Hematopoietic multipotent progenitor cell (in vitro differentiated cells): ENCODE measurements at places on chromosomes 11 and 22.

GRCh38 chr11:35282221-35282882 lies 137.0 kb downstream of the SLC1A2 start:
- no peak for DNase-seq

GRCh38 chr11:69213316-69213715 lies 57.6 kb downstream of the SMIM38 start:
- DNase-seq = no peak

DNA sequence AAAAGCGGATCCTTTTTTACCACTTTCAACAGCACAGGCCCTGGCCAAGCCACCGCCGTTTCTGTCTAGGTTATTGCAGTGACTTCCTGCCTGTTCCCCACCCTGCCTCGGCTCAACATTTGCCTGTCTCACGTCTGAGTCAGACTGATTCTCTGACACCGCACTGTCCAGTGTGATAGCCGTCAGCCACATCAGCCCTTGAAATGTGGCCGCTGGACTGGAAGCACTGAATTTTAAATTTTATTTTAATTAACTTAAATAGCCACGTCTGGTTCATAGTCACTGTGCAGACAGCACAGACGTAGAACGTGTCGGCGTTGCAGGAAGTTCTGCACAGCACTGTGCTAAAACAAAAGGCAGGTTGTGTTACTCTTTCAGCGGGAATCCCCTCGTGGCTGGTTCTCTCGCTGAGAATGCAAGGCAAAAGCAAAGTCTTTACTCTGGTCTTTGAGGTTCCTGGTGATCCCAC lies 56.3 kb upstream of the ADSL start:
- no peak for DNase-seq

GRCh38 chr11:134519788-134520187 lies 107.7 kb upstream of the B3GAT1 start:
- no peak for DNase-seq

DNA sequence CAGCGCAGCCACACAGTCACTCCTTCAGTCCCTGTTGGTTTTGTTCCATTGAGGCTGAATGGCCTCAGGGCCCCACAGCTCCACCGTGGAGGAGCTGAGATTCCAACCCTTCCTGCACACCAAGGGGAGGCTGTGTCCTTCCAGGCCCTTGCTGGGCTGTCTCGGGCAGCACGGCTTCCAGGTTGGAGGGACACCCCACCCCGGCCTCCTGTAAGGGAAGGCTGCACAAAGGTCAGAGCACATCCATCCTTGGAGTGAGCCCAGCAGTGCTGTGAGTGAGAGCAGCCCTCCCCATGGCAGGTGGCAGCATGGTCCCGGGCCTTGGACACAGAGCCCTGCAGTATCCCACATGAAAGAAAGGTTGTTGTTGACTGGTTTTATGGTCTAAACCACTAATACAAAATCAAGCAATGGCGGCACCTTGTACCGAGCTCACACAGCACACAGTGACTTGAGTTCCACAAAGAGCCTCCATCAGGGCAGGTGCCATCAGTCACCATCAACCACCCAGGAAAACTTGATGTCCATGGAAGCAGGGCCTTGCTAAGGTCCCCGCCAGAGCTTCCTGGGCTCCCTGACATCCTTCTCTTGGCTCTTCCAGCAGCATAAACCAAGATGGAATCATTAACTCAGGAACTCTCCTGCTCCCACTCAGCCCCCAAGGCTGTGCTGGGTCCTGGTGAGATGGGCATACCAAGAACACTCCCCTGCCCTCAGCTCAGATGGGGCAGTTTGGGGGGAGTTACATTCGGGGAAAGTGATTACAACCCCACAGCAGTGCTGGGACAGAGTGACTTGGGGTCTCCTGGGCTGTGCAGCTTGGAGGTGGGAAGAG lies 1500.4 kb downstream of the TBC1D22A start:
- DNase-seq = no peak

- DNase-seq = no peak
These were observed 19.0 kb downstream of the MICAL3 start for GRCh38 chr22:18005201-18005926.

GRCh38 chr22:44031158-44031952 lies 7.3 kb downstream of the PARVB start:
- peak; percentile 25 for DNase-seq

- DNase-seq = no peak
These were observed 4.4 kb downstream of the DCPS start for GRCh38 chr11:126308271-126308671.

DNA sequence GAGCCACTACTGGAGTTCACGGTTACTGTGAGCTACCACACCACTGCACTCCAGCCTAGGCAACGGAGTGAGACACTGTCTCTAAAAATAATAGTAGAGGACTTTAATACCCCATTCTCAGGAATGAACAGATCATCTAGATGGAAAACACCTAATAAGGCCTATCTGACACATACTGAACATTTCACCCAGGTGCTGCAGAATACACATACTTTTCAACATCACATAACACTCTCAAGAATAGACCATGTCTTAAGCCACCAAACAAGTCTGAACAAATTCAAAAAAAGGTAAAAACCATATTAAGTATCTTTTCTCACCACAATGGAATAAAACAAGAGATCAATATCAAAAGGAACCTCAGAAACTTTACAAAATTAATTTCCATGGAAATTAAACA lies 37.9 kb downstream of the DDIAS start:
- DNase-seq = no peak

DNA sequence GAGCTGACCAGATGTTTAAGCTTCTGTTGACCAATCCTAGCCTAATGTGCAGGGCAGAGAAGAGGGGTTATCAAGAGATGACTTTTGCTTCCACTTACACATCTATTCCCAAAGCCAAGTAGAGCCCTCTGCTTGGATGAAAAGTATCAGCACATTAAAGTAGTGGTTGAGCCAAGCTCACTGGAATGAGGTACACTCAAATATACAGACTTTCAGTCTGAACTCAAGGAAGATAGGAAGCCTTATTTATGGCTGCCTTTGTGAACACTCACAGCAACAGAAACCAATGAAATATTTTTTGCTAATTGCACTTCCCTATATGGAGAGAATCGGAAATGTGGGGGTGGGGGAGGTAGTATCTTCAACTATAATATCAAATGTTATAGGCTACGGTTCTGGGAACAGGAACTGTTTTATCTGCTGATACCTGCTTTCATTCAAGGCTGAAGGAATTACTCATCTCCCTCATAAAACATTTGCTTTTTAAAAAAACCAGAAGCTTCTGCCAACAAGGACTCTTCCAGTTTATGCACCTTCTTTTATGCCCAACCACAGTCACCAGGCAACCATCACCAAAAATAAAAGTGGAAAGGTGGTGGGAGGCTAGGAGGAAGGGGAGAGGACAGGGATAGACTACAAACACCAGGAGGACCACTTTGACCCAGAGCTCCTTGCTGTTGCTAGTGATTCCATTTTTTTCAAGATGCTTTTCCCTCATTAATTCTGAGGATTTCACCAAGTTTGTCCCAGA lies 91.2 kb downstream of the CLPB start:
- no peak for DNase-seq

DNA sequence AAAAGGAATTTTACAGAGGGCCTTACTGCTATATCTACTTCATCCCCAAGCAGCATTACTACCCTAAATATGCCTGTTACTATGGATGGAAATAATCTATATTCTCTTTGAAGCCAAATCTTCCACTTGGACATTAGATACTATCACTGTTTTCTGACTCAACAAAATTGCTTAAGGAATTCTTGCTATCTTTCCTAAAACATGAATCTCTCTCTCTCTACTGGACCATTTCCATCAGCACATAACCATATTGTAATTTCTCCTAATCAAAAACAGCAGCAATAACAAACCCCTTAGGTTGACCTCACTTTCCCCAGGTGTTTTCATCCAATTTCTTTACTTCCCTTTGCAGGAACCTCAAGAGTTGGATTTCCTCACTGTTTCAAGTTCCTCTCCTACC lies 67.9 kb upstream of the BLID start:
- no peak for DNase-seq

DNA sequence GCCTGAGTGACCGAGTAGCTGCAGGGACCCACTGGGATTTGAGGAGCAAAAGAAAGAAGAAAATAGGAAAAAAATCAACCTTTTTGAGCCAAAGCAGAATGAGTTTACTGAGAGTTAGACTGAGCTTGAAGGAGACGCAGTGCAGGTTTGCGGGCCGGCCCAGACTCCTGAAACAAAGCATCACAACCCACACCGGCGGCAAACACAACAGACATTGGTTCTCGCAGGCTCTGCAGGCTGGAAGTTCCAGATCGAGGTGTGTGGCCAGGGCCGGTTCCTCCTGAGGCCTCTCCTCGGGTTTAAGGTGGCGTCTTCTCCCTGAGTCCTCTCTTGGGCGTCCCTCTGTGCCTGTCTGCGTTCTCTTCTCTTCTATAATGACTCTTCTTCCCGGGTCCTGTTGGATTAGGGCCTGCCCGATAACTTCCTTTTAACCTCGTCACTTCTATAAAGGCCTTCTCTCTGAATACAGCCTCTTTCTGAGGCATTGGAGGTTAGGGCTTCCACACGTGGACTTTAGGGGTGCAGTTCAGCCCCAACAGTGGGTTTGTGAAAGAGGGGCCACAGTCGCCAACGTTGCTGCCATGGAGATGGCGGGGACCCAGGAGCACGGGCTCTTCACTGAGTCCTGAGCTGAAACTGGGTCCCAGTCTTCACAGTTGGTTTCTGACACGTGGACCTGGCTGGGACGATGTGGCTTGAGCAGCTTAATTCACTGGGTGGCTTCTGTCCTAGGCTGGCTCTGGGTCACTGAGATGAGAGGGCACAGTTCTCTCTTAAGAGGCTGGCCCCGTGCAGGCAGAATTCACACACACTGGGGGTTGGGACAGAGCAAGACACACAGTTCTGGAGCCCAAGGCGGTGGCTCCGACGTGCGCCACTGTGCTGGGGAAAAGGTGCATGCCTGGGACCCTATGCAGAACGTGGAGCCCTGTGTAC lies 1047.7 kb downstream of the BRD1 start:
- DNase-seq = no peak

- peak; percentile 99 for DNase-seq
These were observed 609 bp upstream of the ATF4 start for GRCh38 chr22:39519681-39520225.

DNA sequence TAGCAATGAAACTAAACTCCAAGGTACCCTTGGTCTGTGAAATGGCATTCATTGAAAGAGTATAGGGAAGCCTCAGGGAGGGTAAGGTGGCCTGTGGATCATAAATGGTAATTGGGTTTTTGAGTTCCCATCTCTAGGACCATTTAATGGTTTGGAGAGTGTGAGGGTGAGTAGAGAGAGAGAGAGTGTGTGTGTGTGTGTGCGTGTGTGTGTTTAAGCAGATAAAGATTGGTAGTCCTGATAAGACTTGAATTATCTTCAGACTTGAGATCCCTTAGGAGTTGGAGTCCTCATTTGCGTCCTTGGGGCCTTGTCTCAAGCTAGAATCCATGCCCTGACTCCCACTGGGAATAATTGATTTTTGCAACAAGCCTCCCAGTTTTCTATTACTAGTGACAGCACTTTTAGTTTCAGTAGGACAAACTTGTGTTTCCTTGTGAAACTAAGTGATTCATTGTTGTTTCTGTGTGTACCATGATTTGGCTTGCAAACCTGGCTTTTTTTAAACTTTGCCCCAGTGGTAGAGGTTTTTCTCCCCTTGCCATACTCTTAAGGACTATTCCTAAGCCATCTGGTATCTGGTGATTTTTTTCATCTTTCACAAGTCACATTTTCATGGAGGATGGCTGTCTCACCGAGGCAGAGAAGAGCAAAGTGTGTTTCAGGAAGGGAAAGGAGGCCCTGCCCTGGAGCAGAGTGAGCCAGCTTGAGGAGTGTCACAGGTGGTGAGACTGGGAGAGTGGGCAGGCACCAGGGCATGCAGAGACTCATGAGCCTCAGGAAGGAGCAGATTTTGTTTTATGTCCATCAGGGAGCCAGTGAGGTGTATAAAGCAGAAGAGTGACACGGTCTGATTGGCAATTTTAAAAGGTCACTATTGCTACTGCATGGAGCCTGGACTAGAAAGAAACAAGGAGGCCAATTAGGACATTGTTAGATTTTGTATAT lies 26.7 kb downstream of the ALKBH3 start:
- DNase-seq = no peak

DNA sequence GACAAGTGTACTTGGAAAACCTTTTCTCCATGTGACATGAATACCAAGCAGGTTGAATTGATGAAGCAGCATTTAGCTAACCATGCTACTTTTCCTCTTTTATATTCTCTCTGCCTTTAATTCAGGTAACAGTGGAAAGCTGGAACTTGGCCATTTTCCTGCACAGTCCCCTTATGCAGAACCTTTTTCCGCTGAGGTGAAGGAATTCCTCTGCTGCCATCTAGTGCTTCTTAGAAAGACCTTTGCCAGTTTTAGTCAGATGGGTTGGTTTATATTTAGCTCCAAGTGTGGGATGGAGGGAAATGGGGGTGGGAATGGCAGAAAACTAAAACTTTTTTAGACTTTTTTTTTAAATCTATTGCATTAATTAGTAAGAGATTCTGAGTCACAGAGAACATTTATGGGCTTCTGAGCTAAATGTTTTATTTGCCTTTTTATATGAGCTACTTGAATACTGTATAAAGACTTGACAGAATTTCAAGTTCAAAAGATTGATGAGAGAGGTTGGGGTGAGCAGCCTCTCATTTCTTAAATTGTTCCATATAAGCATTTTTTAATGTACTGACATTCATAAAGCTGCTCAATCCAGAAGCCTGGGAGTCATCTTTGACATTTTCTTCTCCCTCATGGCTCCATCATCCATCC lies 153.9 kb upstream of the ZC3H12C start:
- DNase-seq = peak; percentile 44

GRCh38 chr22:37054056-37054395 lies 2.5 kb downstream of the KCTD17 start:
- no peak for DNase-seq

- no peak for DNase-seq
These were observed 75.7 kb upstream of the MYO18B start for GRCh38 chr22:25666308-25666707.

GRCh38 chr11:118746988-118747585 lies 43.9 kb downstream of the DDX6 start:
- DNase-seq = no peak

- no peak for DNase-seq
These were observed 108.5 kb downstream of the CSNK2A3 start for GRCh38 chr11:11244470-11245080.

DNA sequence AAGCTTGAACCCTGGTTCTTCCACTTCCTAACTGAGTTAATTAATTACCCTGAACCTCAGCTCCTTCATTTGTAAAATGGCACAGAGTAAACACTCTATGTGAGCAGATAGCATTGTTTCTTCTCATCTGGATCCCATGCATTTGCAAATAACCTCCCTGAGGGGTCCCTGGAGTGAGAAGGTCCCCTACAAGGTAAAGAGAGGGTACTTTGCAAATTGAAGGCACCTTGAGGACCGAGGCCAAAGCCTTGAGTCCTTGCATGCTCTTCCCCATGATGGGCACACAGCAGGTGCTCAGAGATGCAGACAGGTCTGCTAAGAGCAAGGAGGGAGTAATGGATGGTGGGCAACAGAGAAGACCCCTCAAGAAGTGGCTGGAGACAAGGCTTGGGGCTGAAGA lies 33.2 kb downstream of the OTOG start:
- DNase-seq = no peak

DNA sequence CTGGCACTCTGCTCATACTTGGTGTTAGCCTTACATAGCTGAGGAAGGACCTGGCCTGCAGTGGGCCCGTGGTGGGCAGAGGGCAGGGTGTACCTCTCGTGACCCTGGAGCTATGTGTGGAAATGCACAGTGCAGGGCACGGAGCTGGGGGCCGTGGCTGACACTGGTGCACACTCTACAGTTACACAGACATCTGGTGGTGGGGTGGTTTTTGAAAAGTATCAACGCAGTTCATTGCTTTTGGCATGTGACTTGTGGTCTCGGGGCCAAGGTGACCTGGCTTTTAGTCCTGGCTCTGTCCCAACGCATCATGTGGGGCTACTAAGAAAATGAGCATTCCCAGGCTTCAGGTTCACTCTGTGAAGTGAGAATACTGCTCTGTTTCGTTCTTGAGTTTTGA lies 553.6 kb downstream of the NTM start:
- no peak for DNase-seq
